ENCODE measurements at places on chromosomes 11 and 22. TPM values are rescaled to one million over a fixed set of nuclear protein-coding genes. Genes with fewer than 3 reads are reported as not detected.

Gene LRRC74B
- total RNA-seq = not detected

DNA sequence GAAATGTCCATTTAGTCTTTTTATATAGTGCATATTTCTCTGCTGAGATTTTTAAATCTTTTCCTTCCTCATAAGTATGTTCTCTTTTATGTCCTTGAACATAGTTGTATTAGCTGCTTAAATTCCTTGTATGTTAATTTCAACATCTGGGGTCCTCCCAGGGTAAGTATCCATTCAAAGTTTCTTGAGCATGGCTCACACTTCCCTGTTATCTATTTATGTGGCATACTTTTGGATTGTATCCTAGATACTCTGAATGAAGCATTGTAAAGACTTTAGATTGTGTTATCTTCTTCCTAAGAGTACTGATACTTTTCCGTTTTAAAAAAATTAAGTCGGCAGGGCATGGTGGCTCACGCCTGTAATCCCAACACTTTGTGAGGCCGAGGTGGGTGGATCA lies 28.4 kb upstream of the PITPNB start:
- no peak for DNase-seq

DNA sequence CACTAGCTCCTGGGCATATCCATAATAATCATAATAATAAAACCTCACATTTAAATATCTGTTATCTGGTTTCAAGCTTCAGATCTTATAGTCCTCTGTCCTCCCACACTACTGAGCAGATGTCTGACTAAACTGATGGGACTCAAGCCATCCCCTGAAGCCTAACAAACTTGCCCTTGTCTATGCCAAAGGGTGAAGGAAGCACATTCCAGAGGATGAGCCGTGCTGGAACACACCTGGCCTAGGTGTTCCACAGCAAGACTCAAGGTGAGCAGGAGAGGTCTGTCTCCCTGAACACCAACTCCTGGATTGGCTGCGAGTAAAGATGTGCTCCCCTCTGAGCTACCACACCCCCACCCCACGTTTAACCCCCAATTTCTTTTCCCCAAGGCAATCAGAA lies 14.7 kb downstream of the SCUBE2 start:
- DNase-seq = no peak

- DNase-seq = no peak
Observed at GRCh38 chr22:29780748-29781676, 13.8 kb downstream of the UQCR10 start.

GRCh38 chr11:133821776-133822175 lies 23.5 kb downstream of the SPATA19 start:
- no peak for DNase-seq
